ENCODE measurements at places on chromosomes 7 and 10. TPM values are rescaled to one million over a fixed set of nuclear protein-coding genes. Genes with fewer than 3 reads are reported as not detected.

DNA sequence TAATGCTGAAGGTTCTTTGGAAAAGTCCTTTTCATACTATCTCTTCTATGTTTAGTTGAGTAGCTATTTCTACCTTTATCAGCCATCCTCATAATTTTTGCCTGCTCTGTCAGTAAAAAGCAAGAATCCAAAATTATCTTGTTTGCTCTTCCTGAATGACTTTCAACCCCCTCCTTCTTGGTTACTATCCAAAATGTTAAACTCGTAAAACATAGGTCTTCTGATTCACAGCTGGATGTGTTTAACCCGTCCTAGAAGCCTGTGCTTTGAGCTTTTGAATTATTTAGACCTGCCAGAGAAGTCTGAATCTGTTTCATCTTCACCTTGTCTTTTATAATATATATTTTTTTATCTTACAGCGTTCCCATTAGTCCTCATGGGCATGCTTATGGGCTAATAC is 136.4 kb upstream of the MDFIC start:
- no peak for DNase-seq

DNA sequence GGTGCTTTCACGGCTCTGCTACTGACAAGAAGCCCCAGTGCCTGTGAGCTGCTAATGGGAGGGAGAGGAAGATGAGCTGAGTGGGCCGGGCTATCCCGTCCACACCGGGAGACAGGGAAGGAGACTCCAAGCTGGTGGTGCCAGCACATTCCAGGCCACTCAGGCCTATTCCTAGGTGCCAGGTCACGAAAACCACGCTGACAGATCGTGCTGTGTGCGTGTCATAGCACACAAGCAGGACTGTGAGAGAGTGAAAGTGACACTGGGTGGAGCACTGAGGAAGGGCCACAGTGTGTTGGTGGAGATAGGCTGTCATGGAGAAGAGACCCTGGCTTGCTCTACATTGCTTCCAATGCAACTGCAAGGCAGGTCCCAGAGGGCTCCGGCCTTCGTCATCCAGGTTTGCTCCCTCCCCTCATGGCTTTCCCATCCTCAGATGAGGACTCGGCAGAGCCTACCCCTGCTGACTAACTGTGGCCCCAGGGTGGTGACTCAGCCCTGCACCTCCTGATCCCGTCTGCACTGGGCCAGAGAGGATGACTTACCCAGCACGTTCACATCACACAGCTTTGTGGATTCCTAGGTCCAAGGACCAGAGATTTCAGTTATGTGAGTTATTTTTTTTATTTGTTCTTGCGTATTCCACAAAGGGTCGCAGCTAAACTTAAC is 167.3 kb downstream of the EGFR start:
- no peak for DNase-seq

DNA sequence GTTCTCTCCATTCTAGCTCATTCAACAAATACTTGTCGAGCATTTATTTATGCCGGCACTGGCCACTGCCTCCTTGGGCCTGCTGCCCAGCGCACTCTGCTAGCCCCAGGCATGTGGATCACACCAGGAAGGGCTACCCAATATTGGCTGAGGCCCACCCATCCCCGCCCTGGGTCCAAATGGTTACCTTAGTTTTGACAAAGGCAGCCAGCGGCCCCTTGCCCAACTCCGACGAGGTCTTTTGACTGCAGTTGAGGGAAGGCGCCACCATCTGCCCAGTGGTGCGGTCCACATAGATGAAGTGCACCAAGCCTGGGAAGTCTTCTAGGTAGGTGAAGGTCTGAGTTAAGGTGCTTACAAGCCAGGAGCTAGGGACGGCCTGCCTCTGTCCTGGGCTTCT is 7.2 kb upstream of the PYROXD2 start:
- no peak for DNase-seq

DNA sequence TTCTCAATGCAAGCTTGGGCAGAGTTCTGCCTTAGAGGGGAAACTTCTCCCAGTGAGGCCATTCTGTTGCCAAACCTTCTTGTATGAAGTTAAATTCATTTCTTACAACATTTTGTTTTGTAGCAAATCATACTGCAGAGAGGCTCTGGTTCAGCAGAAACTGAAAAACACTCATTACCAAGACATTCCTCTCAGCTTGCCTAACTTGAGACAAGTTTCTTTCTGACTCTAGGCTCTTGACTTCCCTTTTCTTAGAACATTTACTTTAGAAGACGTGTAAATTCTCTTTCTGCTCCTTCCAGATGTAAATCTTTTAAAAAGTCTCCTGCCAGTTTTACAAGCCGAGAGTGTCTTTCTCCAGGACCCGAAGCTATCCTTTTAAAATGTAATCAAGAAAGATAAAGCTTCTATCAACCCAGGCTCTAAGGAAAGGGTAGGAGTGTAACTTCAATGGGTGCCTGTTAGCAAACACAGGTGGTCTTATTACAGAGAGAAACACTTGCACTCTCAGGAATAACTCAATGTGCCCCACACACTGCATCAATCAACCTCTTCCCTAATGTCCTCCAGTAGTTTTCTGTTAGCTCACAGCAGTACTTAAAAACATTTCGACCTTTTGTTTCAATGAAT is 80.5 kb upstream of the TAS2R16 start:
- no peak for DNase-seq

GRCh38 chr7:134371971-134372370 is 55.2 kb upstream of the SLC35B4 start:
- no peak for DNase-seq

Gene CDHR1
- polyA plus RNA-seq, result 0.65 TPM

Measured in muscle of arm (tissue), 14 donors.